ENCODE measurements at places on chromosomes 3 and 15.

GRCh38 chr15:75731248-75732151, 18.9 kb upstream of the CSPG4 start:
- peaks cover 3% of the 10 kb centered on the region for H3K4me1 ChIP-seq
- H3K27ac ChIP-seq = no peak overlapping the region
- no peaks in the 10 kb centered on the region for H3K36me3 ChIP-seq

GRCh38 chr15:67783303-67783702, 42.0 kb upstream of the SKOR1 start:
- H3K4me3 ChIP-seq = no peak overlapping the region
- DNase-seq = no peak
- no peaks in the 10 kb centered on the region for H3K36me3 ChIP-seq
- H3K27me3 ChIP-seq = no peaks in the 10 kb centered on the region

DNA sequence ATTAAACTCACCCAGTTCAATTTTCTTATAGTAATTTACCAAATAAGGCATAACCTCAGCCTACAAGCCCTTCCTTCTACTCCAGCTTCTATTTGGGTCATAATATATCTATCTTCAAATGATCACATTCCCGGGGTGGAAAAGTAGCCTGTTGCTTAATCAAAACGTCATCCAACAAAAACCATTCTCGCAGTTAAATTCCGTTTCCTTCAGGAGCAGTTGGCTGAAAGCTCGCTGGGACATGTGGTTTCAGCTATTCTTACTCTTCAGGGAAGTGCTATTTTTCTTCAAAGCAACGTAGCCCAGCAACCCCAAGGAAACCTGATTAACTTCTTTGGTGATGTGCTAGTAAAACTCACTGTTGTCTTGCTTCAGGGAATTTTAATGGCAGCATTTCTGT, 59.6 kb downstream of the MAGI1 start:
- no peaks in the 10 kb centered on the region for H3K27me3 ChIP-seq
- H3K27ac ChIP-seq = no peak overlapping the region
- H3K4me1 ChIP-seq = no peaks in the 10 kb centered on the region
- no peaks in the 10 kb centered on the region for H3K36me3 ChIP-seq

DNA sequence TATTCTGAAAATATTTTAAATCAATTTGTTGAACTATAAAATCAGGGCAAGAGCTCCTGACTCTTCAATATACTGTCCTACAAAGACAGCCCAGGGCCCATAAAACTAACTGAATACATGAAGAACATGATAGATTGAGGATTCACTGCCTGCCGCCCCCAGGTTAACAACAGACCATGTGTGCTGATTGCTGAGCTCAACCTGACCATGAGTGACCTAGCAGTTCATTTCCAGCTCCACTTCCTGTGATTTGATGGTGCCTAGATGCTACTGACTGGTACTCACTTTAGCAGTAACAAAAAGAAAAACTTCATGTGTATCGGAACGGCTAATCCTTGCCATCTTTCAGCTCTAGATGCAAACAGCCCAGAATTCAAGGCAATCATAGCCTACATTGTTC, 9.6 kb upstream of the KLF13 start:
- no peaks in the 10 kb centered on the region for H3K27me3 ChIP-seq
- DNase-seq = no peak
- no peaks in the 10 kb centered on the region for H3K36me3 ChIP-seq
- no peak overlapping the region for H3K4me3 ChIP-seq

DNA sequence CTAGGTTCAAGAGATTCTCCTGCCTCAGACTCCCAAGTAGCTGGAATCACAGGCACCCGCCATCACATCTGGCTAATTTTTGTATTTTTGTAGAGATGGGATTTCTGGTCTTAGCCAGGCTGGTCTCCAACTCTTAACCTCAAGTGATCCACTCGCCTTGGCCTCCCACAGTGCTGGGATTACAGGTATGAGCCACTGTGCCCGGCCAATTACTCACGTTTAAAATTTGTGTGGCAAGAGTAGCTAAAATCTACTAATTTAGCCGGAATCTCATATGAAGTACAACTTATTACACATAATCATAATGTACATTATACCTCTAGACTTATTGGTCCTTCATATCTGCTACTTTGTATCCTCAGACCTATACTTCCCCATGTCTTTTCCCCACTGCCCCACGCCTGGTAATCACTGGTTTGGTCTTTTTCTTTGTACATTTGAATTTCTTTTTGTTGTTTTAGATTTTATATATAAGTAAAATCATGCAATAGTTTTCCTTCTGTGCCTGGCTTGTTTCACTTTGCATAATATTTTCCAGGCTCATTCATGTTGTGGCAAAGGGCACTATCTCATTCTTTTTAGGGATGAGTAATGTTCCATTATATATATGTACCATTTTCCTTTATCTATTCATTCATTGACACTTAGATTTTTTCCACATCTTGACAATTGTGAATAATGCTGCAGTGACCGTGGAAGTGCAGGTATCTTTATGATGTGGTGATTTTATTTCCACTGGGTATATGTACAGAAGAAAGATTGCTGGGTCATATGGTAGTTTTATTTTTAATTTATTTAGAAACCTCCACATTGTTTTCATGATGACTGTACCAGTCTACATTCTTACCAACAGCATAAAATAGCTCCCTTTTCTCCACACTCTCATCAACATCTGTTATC, 605.0 kb upstream of the CBLB start:
- DNase-seq = no peak
- no peak overlapping the region for H3K27ac ChIP-seq

GRCh38 chr3:62462788-62463187, 89.4 kb upstream of the FEZF2 start:
- H3K4me3 ChIP-seq = no peak overlapping the region
- no peaks in the 10 kb centered on the region for H3K27me3 ChIP-seq
- no peaks in the 10 kb centered on the region for H3K36me3 ChIP-seq
- no peak overlapping the region for H3K27ac ChIP-seq
- H3K4me1 ChIP-seq = no peaks in the 10 kb centered on the region

DNA sequence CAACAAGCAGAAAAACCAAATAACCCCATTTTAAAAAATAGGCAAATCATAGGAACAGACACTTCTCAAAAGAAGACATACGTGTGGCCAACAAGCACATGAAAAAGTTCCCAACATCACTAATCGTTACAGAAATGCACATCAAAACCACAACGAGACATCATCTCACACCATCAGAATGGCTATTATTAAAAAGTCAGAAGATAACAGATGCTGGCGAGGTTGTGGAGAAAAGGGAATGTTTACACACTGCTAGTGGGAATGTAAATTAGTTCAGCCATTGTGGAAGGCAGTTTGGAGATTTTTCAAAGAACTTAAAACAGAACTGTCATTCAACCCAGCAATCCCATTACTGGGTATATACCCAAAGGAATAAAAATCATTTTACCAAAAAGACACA, 60.7 kb downstream of the ABI3BP start:
- H3K27ac ChIP-seq = no peak overlapping the region
- H3K36me3 ChIP-seq = no peaks in the 10 kb centered on the region
- H3K4me3 ChIP-seq = no peak overlapping the region
- no peaks in the 10 kb centered on the region for H3K4me1 ChIP-seq

- DNase-seq = no peak
- no peak overlapping the region for H3K27ac ChIP-seq
- H3K36me3 ChIP-seq = no peaks in the 10 kb centered on the region
- H3K4me3 ChIP-seq = no peak overlapping the region
- H3K4me1 ChIP-seq = peaks cover 2% of the 10 kb centered on the region
- H3K27me3 ChIP-seq = no peaks in the 10 kb centered on the region
Observed at GRCh38 chr3:47295322-47295721, 12.6 kb downstream of the KLHL18 start.

- no peaks in the 10 kb centered on the region for H3K27me3 ChIP-seq
- H3K4me3 ChIP-seq = no peak overlapping the region
- no peaks in the 10 kb centered on the region for H3K36me3 ChIP-seq
- H3K4me1 ChIP-seq = peaks cover 9% of the 10 kb centered on the region
- DNase-seq = no peak
- H3K27ac ChIP-seq = no peak overlapping the region
Observed at GRCh38 chr3:64268926-64269325, 43.7 kb upstream of the PRICKLE2 start.

DNA sequence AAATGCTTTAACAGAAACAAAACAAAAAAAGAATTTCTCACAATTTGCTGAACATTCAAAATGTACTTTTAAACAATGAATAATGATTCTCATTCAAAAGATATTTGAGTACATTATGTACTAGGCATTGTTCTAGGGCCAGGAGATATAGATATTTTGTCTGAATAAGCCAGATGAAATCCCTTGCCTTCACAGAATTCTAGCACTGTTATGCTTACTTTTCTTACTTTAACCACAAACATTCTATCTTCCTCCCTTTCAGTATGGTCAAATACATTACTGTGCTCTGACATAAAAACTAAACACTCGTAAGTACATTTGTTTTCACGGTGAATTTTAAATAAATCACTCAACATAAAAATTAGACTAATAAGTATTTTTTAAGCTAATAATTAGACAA, 116.7 kb downstream of the ADAM10 start:
- no peaks in the 10 kb centered on the region for H3K27me3 ChIP-seq
- DNase-seq = no peak
- H3K36me3 ChIP-seq = peaks cover 5% of the 10 kb centered on the region
- no peak overlapping the region for H3K27ac ChIP-seq

DNA sequence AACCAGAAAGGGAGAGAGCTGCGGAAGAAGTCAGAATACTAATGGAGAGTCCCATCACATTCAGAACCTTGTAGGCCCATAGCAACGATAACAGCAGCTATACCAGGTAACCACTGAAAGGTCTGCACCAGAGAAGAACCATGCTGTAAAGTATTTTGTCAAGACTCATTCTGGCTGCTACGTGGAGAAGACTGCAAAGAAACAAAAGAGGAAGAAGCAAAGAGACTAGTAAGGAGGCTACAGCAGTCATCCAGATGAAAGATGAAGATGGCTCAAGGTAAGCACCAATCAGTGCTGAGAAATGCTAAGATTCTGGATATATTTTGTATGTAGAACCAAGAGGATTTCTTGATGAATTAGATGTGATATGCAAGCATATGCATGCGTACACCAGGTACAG, 39.6 kb downstream of the ACAP2 start:
- no peaks in the 10 kb centered on the region for H3K27me3 ChIP-seq
- H3K36me3 ChIP-seq = no peaks in the 10 kb centered on the region
- peaks cover 2% of the 10 kb centered on the region for H3K4me1 ChIP-seq
- H3K27ac ChIP-seq = peak overlapping the region; percentile 37
- no peak for DNase-seq

DNA sequence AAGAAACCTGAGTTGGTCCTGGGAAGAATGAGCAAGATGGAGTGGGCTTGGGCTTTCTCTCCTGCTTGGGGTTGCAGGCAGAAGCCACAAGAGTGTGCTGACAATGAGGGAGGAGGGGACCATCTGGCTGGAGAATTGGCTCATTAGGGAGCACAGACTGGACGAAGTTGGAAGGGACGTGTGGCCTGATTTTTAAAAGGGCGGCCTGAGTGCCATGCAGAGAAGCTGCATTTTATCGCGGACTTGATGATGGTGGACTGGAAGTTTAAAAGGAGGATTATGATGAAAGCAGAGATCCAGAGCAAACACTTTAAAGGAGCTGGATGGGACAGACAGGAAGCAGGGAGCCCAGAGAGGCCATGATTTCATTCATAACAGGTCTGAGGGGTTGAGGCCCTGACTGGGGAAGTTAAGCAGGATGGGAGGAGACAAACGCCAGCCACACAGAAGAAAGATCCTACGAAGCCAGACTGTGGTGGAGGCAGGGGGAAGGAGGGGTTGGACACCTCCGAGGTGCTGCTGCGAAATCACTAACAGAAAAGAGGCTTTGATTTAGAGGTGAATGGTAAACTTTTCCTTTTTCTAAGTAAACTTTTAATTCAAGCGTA, 23.6 kb downstream of the TLNRD1 start:
- H3K27me3 ChIP-seq = no peaks in the 10 kb centered on the region
- peaks cover 6% of the 10 kb centered on the region for H3K4me1 ChIP-seq
- no peaks in the 10 kb centered on the region for H3K36me3 ChIP-seq

DNA sequence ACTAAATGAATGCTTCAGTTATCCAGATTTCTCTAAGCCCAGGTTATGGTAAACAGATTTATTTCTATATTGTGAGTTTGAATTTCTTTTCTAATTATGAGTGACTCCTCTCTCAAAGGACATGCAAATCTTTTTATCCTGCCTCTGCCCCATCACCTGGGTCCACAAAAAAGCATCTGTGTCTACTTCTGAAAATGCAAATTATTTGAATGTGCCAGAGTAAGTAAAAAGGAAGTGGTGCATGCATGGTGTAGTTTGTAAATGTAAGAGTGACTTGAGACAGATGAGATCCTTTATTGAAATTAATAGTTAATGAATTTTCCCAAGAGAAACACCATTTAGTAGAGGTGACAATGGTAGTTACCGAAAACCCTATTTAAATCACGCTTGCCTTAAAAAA, 26.9 kb downstream of the MCTP2 start:
- H3K36me3 ChIP-seq = no peaks in the 10 kb centered on the region
- no peaks in the 10 kb centered on the region for H3K27me3 ChIP-seq

GRCh38 chr15:68615301-68615700, 36.5 kb downstream of the CORO2B start:
- no peak overlapping the region for H3K27ac ChIP-seq
- H3K36me3 ChIP-seq = no peaks in the 10 kb centered on the region
- no peak for DNase-seq
- H3K4me1 ChIP-seq = peaks cover 3% of the 10 kb centered on the region

DNA sequence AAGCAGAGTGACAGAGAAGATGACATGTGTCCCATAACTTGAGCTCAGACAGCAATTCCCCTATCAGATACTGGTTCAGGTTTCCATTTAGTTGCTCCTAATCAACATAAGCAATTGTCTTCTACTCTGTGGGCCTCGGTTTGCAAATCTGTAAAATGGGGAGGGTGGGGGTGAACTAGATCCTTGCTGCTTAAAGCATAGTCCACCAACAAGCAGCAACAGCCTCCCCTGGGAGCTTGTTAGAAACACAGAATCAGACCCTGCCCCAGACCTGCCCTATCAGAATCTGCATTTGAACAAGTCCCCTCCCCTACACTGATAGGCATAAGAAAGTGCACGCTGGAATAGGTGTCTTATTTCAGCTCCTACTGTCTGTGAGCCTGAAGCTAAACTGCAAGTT, 87.8 kb downstream of the CEMIP start:
- no peak overlapping the region for H3K27ac ChIP-seq
- no peak for DNase-seq
- H3K36me3 ChIP-seq = no peaks in the 10 kb centered on the region
- no peaks in the 10 kb centered on the region for H3K27me3 ChIP-seq
- no peaks in the 10 kb centered on the region for H3K4me1 ChIP-seq
